ENCODE measurements at places on chromosomes 13 and 19. TPM values are rescaled to one million over a fixed set of nuclear protein-coding genes. Genes with fewer than 3 reads are reported as not detected.

Gene RNF225
- total RNA-seq = not detected

Gene UPF3A
- 43.9 TPM for total RNA-seq

Gene CHST8
- total RNA-seq = 0.29 TPM

Gene C19orf53
- 259 TPM for total RNA-seq

Gene ICAM4
- not detected for total RNA-seq

Gene MADCAM1
- total RNA-seq = not detected

Gene ZNF442
- total RNA-seq = 0.51 TPM

Gene ZNF560
- total RNA-seq = 0.20 TPM

Gene PTGIR
- total RNA-seq = 1.1 TPM

DNA sequence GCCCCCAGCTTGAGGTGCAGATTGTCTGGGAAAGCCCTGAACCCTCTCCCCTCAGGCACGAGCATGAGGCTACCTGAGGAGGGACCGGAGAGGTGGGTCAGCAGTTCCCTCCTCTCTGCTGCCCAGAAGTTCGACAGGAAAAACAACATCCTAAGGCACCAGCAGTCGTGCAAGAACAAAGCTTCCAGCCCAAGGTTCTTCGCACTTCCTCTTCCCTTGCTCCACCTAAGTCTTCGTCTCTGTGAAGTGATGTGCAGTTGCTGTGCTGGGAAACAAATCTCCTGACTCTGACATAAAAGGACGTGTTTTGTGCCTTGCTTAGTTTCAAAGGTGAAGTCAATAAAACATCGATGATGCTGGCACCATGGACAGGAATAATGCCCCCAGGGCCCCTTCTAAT is 173.3 kb downstream of the USP12 start:
- DNase-seq = no peak

DNA sequence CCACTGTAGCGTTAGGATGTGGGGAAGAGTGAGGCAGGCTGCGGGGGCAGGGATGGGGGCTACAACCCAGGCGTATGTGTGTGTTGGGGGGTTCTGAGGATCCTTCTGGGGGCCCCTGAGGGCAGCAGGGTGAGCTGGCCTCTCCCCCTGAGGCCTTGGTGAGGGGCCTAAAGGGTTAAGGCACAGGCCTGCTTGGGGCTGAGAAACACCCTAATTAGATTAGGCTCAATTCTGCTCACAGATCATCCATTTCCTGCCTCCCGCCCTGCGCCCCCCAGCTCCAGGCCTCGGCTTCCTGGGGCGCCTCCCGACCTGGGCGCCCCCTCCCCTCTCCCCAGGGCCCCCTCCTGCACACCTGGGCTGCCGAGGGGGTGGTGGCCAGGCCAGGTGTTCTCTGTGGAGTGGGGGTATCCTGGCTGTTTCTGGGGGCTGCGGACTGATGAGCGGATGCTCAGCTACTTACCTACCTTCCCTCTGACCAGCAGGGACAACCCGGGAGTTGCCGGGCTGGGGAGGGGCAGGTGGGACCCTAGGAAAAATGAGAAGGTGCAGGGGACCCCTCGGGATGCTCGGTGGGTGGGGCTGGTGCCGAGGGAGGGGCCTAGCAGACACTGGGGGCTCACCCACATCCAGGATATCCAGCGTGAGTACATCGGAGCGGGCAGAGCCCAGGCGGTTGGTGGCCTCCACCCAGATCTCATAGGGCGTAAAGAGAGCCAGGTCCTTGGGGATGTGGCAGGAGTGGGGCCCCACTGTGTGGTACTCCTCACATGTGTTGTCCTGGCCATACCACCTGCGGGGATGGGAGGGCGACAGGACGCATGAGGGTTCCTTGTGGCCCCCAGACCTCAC is 8.6 kb downstream of the CRLF1 start:
- no peak for DNase-seq

GRCh38 chr13:109256866-109257760 is 529.3 kb downstream of the IRS2 start:
- DNase-seq = peak; percentile 64

DNA sequence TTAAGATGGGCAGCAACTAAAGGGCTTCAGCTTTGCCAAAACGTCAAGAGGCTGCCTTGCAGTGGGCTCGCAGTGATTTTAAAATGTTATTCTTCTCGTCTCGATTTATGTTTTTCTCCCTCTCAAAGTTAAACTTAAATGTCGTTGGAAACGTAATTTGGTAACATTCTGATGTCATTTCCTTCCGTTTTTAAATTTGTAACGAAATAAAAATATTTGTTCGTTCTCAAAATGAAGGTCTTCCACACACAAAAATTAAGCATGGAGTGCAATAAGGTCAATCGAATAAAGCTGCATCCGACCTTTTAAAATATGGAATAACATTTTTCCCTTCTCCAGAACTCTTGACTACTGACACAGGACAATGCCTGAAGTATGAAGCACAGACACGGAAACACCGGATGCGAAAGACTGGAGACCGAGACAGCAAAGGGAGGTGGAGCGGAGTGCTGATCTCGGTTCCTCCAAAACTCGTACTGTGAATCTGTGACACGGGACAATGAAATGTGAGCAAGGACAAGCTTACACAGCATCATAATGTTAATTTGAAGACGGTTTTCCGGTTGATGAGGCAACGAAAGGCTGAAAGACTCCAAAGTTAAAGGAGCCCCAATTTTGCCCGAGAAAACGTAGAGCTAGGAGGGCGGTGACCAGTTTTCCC is 850 bp downstream of the MTMR6 start:
- DNase-seq = no peak

DNA sequence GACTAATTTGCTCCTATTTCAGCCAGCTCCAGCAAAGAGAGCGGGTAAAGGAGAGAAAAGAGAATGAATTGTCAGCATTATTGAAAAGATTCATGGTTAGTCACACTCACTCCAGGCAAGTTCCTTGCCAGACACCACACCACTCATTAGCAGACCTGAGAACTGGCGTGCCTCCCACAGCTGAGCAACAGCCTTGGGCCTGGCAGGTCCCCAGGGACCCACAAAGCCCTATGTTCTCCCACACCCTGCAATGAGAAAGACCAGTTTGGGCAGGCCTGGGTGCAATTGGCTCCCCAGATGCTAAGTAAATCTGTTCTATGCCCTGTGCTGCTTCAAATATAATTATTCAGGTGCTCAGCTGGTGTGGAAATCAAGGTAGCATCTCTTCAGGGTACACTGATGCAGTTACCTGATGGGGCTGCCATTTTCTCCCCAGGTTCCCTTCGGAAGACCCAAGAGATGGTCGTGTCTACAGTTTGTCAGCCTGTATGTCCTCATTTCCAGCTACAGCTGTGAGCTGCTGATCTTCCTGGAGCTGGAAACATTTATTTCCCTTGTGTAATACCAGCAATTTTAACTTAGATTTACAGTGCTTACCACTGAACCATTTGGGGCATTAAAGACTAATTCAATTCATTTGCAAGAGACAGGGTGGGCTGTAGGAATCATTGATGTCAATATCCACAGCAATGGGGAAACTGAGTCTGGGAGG is 405.0 kb downstream of the COG6 start:
- peak; percentile 41 for DNase-seq

DNA sequence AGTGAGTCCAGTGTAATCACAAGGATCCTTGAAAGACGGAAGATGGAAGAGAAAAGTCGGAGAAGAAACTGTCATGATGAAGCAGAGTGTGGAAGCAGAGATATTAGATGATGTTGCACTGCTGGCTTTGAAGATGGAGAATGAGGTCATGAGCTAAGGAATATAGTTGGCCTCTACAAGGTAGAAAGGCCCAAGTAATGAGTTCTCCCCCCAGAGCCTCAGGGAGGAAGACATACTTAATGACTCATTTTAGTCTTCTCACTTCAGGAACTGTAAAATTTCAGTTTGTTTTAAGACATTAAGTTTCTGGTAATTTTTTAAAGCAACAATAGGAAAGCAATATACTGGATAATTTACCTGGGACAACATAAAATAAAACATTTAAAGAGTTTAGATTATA is 1331.5 kb upstream of the PCDH20 start:
- no peak for DNase-seq

GRCh38 chr13:89486065-89486464 is 1814.9 kb downstream of the SLITRK5 start:
- DNase-seq = no peak

DNA sequence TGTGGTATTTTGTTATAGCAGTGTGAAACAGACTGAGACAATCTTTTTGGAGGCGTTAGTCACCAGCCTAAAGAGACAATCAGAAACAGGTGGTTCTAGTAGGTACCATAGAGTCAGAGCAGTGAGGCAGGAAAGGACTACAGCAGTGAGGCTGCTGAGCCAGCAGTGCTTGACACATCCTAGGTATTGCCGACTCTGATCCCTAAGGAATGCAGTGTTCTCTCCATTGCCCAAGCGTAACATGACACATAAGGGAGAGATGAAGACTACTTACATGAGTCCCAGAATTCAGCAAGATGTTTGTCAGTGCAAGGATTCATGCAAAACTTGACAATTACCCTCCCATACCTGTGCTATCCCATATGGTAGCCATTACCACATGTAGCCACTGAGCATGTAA is 62.4 kb upstream of the XPO4 start:
- no peak for DNase-seq

DNA sequence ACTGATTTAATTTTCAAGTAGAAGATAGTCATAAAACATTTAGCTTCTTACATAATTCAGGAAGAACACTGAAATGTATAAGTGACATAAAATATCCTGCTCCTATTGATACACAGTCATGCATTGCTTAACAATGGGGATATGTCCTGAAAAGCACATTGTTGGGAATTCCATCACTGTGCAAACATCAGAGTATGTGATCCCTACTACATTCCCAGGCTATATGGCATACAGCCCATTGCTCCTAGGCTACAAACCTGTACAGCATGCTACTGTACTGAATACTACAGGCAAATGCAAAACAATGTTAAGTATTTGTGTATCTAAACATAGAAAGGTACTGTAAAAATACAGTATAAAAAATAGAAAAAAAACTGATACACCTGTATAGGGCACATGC is 723.9 kb upstream of the ARGLU1 start:
- no peak for DNase-seq

GRCh38 chr13:43784496-43784895 is 2.3 kb downstream of the ENOX1 start:
- DNase-seq = no peak
